ENCODE measurements at places on chromosomes 12 and 14.

- peak; percentile 63 for DNase-seq
Measured at GRCh38 chr14:60151715-60152114, 13.5 kb downstream of the DHRS7 start.

GRCh38 chr14:49954171-49954631 is 61.3 kb downstream of the ARF6 start:
- DNase-seq, result no peak

DNA sequence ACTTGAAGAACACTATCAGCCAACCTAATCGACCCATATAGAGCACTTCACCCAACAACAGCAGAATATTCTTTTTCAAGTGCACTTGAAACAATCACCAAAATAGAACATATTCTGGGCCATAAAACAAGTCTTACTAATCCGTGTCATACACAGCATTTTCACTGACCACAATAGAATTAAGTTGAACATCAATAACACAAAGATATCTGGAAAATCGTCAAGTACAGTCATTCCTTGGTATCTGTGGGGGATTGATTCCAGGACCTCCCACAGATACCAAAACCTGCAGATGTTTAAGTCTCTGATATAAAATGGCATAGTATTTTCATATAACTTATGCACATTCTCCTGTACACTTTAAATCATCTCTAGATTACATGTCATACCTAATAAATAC is 295.7 kb downstream of the BCL11B start:
- DNase-seq, result no peak

DNA sequence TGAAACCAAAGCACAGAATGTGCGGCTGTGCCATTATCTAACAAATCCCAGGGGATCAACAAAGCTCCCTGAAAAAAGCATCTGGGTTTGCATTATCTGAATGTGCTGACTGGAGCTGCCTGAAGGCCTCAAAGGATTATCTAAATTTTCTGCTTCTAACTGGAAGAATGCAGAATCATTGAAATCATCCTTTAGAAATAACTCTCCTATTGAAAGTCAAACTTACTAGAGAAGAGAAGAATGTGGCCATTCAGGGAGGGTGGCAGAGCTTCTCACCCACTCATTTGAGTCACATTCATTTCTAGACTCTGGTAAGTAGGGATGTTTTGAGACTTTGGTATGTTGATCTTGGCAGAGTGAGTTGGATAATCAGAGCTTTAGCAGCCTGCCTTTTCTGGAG is 220.6 kb upstream of the RGS6 start:
- no peak for DNase-seq

DNA sequence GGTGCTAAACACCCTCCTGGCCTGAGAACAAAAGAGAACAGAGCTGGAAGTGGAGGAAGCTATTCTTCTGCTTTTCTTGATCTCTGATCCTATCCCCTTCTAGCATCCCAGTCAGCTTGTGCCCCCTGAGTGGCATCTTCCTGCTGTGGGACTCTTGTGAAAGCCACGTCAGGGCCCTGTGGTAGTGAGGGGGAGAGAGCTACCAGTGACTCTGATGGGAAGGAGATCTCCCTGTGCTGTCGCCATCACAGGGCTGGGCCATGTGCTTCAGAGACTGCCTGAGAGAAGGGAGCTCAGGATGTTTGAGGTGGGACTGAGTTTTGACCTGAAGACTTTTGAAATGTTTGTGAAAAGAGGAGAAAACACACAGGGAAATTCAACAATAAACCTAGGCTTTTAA is 107.6 kb upstream of the FUT8 start:
- DNase-seq, result no peak

GRCh38 chr14:93989939-93990338 is 7.2 kb upstream of the CCDC197 start:
- DNase-seq, result no peak

Data from stimulated activated CD8-positive, alpha-beta memory T cell treated with anti-CD3 and anti-CD28 coated beads, Interleukin-7, amount 100 ng/mL, for 48 hours (primary cell).